Right hindlimb (tissue), 1 donor: ENCODE measurements at places on chromosomes 4 and X.

DNA sequence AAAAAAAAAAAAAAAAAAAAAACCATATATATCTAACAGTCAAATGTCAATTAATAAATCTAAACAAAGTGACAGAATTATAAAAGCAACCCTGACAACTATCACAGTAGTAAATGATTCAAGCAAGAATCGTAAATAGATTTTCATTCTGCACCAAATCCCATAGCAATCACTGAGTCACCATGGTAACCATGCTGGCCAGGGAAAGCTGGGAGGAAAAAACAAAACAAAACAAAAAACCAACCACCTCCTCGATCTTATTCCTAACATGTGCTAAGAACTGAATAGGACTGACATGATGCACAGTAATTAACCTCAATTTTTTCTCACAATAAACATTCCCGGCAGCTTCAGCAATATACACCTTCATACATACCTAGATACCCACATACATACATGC lies 30.6 kb upstream of the RAB40A start:
- no peak for DNase-seq

DNA sequence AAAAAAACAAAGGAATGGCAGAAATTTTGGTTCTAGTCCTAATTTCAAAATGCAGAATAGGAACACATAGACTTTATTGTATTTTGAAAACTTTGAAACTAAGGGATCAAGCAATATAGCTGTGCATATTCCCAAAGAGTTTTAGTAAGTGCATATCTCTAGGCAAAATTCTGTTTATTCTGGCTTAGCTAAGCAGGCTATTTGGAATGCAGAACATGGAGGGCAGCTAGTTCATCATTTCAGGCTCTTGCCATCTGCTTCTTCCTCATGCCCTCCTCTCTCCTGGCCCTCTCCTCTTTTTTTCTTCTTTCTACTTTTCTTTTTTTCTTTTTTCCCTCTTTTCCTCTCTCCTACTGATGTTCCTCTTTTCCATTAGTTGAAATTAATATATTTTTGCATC lies 12.0 kb upstream of the IL13RA2 start:
- no peak for DNase-seq

GRCh38 chr4:25002681-25003080 lies 28.1 kb downstream of the LGI2 start:
- DNase-seq, result no peak

GRCh38 chrX:50638123-50638522 lies 167.5 kb upstream of the DGKK start:
- DNase-seq, result peak; percentile 38

DNA sequence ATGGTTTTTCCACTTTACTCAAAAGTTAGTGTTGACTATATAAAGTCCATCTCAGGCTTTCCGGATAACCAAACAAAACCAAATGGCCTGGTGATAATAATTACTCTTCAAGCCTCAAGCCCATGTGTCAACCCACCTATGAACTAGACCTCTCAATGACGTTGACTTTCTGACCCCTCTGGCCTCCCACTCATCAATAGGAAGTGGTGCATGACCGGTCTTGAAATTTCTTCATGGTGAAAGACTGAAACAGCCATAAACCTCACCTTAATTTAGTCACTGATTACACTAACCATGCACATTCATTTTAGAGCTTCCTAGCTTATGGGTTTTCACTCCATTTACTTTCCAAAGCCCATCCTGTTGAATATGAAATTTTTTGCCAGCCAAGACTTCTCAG lies 276.0 kb downstream of the KLHL13 start:
- no peak for DNase-seq

- DNase-seq, result no peak
Measured at GRCh38 chrX:96889726-96890125, 6.0 kb downstream of the RPA4 start.

DNA sequence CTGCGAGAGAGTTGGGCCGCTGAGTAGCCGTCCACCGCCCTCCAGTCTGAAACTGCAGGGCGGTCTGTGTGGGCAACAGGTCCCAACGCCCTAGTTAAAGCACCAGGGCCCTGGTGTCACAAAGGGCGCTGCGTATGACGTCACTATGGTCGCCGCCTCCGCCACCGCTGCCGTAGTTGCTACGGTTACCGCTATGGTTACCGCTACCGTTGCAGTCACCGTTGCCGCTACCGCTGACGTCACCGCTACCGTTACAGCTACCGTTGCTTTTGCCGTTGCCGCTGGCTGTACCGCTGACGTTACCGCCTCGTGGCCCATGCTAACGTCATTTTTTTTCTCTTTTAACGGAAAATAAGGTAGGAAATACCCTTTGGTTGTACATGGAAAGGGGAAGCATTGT lies at the start of gene PPP1R2C:
Gene PPP1R2C, minus strand, starts transcription at position 68 of the 400 bp plus-strand sequence. CDS start 84 bp downstream, outside the sequence.
- no peak for DNase-seq

GRCh38 chr4:144910723-144911122 lies 187.3 kb downstream of the ANAPC10 start:
- DNase-seq, result peak; percentile 59

DNA sequence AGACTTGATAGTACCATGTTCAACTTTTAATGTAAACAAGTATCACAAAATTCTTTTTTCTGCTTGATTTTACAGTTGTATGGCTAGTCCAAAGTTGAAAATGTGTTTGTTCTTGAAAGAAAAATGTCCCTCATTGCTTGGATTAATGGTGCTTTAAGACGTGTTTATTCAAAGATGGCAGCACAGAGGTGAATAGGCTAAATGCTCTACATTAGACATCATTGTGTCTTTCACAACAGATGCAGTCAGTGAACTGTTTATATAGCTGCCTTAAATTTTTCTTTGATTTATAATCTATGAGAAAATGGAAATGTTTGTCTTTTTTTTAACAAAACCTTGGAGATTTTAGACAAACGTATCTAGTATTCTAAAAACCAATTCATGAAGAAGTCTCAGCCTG lies 137.3 kb downstream of the BMPR1B start:
- DNase-seq, result no peak

DNA sequence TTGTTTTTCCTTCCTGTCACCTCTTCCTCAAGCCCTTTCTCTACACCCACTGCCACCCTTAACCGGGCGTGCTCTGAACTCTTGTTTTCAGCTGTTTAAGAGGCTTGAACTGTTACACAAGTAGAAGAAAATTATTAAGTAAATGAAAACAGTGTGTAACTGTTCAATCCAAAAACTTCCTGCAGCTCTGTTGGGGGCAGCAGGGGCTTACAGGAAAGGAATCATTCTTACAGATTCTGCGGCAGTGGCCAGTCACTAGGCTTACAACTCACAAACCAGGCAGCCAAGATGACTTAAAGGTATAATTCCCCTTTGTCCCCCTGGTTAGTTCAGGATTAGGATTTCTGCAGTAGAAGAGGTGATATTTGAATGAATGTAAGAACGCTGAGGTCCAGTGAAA lies 70.2 kb upstream of the ETNPPL start:
- DNase-seq, result no peak

DNA sequence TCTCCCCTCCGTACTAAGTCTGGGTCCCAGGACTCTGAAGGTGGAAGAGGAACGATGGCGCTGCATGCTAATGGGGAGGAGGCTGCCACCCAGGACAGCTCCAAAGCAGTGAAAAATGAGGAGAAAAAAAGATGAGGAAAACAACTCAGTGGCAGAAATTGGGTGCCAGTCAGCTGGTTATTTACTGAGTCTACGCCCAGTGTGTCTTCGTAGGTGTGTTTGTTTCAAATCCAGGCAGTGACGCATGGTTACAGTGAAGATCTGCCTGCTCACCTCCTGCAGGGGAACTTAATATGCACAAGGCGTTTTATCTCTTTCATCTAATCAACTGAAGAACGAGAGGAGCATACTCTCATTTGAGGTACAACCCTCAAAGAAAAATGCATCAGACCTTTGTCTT lies 70.9 kb upstream of the FBXW7 start:
- DNase-seq, result no peak

- no peak for DNase-seq
Measured at GRCh38 chrX:66064261-66064660, 24.4 kb upstream of the VSIG4 start.

- DNase-seq, result peak; percentile 91
Measured at GRCh38 chr4:8198906-8199593, at the start of gene SH3TC1. Gene SH3TC1 (plus strand): TSS chr4:8199290. CDS start chr4:8205195, 5,905 bp downstream.

DNA sequence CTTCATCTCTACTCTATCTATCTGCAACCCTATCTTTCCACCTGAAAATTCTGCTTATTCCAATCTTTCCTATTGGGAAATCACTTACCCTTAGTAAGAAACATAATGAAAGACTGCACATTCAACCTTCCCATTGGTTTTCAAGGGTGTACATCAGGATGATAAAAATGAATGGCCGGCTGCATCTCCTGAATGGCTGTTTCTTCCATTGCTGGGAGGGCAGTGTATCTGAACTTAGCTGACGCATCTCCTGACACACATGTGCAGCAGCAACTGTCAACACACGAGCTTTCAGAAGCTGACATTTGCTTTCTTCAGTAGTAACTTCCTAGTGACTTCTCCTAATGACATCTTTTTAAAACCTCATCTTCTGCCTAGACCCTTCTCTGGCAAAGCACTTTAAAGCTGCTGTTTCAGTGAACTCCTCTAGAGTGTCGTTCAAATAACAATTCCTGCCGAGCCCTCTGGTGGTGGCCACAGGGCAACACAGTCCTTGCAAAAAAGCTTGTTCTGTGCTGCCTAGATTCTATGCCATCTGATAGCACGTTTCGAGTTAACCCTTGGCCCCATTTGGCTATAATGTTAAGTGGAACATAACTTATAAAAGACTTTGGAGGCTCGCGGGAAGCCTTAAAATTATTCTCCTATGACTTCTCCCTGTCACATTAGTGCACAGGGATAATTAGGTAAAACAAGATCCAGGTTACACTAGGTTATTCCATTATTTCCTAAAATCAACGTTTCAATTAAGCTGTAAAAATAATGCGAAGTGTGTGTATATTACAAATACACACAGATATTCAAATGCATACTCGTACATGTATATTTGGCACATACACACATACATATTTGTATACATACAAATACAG lies 2340.7 kb downstream of the PCDH7 start:
- DNase-seq, result peak; percentile 67

DNA sequence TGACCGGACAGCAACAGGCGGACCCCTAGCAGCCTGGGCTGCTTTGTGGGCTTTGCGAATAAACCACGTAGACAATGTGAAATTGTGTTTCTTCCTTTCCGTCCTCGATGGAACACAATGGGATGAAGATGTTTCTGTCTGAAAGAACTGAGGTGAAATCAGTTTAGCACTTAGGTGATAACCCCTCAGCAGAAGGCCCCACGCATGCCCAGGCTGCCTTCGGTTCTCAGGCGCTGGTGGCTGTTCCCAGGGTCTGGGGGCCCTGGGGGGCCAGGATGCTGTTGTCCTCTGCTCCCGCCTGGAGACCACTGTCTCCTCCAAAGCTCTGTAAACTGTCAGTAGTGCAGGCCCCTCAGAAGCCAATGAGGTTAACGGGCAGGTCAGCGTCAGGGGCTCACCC lies 73.9 kb upstream of the HGFAC start:
- no peak for DNase-seq
